ENCODE measurements at places on chromosomes 1 and 21.

- no peak for DNase-seq
Observed at GRCh38 chr1:206699626-206700025, 14.9 kb downstream of the MAPKAPK2 start.

DNA sequence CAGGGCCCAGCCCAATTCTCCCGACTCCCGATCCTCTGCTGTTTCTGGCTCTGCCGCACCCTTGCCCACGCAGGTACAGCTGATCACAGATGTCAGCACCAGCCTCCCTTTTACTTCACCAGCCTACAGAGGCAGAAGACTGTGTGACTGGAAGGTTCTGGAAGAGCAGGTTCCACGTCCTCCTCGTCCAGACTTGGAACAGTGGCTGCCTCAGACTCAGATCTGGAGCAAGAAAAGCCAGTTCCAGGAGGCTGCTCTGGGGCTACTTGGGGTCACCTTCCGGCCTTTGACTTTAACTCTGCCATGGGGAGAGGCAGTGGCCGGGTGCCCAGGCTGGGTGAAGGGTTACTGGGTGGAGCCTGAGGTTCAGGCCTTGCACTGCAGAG, 16.1 kb upstream of the KLHDC7A start:
- no peak for DNase-seq

DNA sequence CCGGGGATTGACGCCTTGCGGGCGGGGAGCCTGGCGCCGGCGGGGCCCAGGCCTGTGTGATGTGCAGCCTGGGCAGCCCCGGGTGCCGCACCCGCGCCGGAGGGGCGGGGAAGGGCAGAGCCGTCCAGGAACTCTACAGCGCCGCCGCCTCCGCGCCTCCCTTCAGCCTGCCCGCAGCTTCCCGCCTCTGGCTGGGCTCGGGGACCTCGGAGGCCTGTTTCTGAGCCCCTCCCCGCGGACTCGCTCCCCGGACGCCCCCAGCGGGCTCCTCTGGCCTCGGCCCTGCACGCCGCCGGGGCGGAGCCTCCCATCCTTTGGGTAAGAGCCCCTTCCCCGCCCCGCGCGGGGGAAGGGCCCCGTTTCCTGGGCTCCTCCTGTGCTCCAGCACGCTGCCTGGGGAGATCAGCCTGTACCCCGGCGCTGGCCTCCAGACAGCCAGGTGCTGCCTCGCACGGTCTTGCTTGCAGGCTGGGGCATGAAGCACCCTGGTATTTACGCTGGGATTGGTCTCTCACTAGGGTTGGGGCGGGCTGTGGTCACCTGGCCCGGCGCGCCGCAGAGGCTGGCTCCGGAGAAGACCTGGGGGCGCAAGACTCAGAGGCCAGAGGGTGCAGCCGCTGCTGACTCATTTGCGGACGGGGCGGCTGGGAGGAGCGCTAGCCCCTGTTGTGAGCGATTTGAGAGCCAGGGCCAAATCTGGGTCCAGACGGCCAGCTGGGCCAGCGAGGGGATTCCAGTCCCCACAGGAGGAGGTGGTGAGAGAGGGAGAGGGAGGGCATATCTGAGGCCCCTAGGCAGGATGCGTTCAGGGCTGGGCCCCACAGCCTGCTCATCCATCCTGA, 5.7 kb upstream of the ACOT11 start:
- no peak for DNase-seq

- DNase-seq: no peak
Observed at GRCh38 chr21:35509001-35509704, 460.1 kb upstream of the RUNX1 start.

DNA sequence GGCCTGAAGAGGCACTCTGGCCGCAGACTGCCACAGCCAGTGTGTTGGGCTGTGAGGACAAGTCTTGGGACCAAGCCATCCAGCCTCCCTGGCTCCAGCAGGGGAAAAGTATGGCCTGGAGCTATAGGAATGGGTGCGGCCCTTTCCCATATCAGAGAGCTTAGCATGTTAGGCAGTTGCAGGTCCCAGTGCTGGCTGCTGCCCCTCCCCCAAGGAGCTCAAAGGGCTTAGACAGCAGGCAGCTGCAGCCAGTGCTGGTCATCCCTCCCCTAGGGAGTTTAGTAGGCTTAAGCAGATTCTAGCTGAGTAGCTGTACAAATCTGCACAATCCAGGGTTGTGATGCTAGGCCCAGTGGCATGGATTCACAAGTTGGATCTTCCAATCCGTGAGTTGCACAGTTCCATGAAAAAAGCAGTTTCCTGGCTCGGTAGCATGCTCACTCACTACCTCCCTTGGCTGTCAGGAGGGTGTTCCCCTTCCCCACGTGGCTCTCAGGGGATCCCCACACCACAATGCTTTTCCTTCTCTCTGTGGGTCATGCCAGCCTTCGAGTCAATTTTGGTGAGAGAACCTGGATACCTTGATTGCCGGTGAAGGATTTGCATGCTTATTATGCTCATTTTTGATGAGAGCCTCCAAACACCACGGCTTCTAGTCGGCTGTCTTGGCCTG, 1490.8 kb downstream of the BRINP3 start:
- DNase-seq: no peak

All from AG04450 (cell line).